Left lung (tissue), 14 donors: ENCODE measurements at places on chromosomes 4 and X. TPM values are rescaled to one million over a fixed set of nuclear protein-coding genes. Genes with fewer than 3 reads are reported as not detected.
A peak's percentile ranks its signal among the peaks of the same experiment; 100 is the strongest.

DNA sequence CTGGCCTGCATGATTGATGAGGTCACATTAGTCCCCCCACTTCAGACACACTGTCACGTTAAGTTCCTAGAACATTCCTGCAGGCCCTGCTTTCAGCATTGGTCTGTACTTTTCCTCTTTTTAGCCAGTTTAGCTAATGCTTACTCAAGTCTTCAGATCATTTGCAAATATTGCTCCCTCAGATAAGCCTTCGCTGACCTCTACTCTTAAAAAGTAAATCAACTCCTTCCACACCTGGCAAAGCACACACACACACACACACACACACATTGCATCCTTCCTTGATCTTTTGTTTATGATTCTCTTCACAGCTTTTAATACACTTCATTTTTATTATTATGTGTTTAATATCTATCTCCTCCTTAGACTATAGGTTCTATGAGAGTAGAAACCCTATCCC is 31.4 kb downstream of the PARM1 start:
- DNase-seq, result no peak

GRCh38 chr4:27020603-27021002 is 160.0 kb downstream of the STIM2 start:
- DNase-seq, result no peak

- DNase-seq, result no peak
These were observed 6.6 kb upstream of the CLDN24 start for GRCh38 chr4:183328832-183329231.

GRCh38 chrX:156003486-156004185 is 6.1 kb downstream of the IL9R start:
- no peak for DNase-seq

GRCh38 chr4:67091673-67092072 is 453.6 kb downstream of the CENPC start:
- no peak for DNase-seq

DNA sequence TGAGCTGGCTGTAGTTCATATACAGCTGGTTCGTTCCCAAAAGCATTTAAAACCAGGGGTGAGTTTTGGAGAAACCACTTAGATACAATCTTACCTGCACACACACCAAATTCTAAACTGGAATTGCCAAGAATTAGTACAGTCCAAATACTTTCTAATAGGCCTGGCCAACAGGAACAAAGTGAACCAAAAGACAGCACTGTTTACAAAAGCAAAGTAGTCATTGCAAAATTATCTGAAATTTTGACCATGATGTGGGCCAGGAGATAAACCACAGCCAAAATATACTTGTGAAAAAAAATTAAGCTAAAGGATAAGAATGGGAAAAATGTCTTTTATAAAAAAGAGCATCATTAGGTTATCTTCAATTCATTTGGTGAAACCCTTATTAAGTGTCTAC is 37.9 kb upstream of the NAP1L5 start:
- no peak for DNase-seq

DNA sequence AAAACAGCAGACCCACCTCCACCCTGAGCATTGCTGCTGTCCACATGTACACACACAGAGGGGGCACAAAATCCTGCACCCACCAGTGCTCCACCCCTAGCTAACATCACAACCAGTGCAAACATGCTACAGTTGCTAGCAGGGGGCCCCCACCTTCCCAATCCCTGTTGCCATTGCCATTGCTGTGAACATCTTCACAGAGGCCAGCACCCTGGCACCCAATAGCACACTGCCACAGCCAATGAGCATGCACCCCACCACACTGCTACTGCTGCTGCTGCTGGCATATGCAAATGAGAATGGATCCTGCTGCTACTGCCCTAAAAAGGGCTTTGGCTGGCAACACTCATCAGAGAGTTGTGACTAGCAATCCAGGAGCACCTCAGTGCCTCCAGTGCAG is 1061.9 kb downstream of the ARAP2 start:
- DNase-seq, result no peak

DNA sequence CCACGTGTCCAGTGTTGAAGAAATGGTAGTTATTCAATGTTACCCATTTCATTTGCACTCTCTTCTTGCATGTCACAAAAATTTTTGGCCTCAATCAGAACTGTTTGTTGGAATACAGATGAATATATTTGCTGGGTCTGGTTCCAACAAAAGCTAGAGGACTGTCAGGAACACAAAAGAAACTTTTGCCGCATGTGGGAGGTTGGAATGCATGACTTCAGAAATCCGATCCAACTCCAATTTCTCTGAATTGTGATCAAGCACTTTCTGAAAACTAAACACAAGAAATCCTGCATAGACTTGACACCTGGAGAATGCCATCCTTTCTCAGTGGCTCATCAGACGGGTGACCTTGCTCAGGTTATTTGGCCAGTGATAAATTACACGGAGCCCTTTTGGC is 15.4 kb downstream of the SETD7 start:
- no peak for DNase-seq

- DNase-seq, result peak; percentile 36
These were observed 82.6 kb downstream of the GK start for GRCh38 chrX:30735839-30736238.

DNA sequence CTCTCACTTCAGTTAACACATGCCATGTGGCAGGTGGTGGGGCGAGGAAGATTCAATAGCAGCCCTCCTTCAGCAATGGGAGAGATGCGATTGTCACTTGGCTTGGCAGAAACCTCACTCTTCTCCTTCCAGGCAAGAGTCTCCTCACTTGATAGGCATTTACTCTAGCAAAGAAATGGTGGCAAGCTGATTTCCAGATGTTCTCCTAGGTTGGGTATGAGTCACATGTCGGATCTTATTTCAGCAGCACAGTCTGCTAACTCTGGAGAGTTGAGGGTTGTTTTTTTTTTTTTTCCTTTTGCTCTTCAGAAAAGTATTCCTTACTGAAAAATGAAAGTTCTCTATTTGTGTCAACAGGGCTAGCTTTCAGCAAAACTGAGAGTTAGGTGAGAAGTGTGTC is 119.5 kb upstream of the CHRDL1 start:
- no peak for DNase-seq

GRCh38 chr4:158010361-158010760 is 162.5 kb downstream of the GASK1B start:
- DNase-seq, result no peak

DNA sequence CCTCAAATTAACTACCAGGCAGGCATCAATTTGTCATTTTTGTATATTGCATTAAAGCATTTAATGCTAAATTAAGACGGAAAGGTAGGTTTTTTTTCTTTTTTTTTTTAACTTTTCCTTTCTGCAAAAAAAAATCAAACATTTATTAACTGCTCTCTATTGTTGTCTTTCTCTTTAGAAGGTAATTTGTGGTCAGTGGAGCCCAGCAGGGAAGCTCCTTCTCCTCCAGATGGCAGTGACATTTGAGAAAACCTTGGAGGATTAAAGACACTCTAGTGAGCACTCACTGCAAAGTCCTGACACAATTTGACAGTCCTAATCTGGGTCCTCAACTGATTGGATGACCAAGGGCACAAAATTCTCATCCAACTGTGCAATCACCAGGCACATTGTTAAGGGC is 102.4 kb downstream of the SLIT2 start:
- no peak for DNase-seq

The ZNF275 gene
- 16.8 TPM for polyA plus RNA-seq

The SNCA gene
- polyA plus RNA-seq, result 75.7 TPM

The SMARCA1 gene
- polyA plus RNA-seq, result 132 TPM

The NIPAL1 gene
- 3.8 TPM for polyA plus RNA-seq

The PABPC1L2A gene
- not detected for polyA plus RNA-seq

The C4orf50 gene
- 0.01 TPM for polyA plus RNA-seq

The IGFBP7 gene
- polyA plus RNA-seq, result 235 TPM
